ENCODE measurements at places on chromosomes 11 and 22.

DNA sequence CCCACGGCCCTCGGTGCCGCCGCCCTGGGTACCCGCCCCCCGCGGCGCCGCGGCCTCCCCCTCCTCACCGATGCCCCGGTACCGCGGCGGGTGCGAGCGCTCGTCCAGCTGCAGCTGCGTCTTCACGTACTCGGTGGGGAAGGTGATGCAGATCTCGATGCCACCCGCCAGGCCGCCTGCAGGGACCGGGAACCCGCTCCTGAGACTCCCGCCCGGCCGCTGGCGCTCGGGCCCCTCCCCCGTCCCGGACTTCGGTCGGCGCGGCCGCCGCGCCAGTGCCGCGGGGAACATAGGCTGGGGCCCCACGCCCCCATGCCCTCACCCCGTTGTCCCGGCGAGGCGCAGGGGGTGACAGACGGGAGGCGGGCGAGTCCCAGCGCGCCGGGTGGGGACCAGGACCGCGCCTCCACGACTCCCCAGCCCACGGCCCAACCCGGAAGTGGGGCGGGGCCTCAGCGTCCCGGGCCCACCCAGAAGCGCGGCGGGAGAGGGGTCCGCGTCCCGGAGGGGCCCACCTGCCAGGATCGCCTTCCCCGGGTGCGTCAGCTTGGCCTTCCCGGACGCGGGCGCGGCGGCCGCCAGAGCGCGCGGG, 375 bp downstream of the SLC25A1 start:
- peak; percentile 49 for DNase-seq

DNA sequence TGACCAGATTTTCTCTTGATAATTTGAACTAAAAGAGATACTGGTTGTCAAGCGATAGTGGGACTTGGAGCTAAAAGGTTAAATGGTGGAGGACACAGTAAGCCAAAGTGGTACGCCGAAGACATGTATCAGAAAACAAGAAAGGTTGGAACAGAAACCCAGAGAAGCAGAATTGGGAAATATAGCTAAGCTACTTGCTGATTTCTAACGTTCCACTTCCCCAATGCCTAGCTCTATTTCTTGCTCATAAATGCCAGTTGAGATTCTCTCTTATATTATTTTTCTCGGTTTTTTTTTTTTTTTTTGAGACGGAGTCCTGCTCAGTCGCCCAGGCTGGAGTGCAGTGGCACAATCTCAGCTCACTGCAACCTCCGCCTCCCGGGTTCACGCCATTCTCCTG, 12.7 kb downstream of the TMEM41B start:
- DNase-seq: no peak

DNA sequence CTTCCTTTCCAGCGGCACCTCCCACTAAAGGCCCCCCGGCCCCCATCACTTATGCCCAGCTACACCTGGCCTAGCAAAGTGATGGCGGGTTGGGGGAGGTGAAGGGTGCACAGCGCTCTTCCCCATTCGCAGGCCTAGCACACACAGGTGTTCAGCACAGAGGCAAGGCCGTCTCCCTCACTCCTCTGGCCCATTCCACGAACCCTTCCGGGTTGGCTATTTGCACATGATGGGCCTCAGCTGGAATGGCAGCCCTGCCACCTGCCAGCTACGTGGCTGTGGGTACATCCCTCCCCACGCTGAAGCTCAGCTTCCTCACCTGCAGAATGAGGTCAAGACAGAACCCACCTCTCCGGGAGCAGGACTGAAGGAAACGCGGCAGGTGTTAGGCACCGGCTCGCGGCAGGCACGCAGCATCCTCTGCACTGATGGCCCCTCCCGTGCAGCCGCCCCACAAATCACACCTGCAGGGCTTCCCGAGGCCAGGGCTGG, 4.8 kb downstream of the KIAA0930 start:
- DNase-seq: no peak

GRCh38 chr22:45997077-45997776, 20.3 kb upstream of the WNT7B start:
- no peak for DNase-seq

- no peak for DNase-seq
Measured at GRCh38 chr11:107494055-107494454, 36.4 kb upstream of the CWF19L2 start.

DNA sequence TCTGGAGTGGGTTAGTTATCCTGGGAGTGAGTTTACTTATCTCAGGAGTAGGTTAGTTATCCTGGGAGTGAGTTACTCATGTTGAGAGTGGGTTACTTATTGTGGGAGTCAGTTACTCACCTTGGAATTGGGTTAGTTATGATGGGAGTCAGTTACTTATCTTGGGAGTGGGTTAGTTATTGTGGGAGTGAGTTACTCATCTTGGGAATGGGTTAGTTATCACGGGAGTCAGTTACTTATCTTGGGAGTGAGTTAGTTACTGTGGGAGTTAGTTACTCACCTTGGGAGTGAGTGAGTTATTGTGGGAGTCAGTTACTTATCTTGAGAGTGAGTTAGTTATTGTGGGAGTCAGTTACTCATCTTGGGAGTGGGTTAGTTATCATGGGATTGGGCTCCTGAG, 49.6 kb upstream of the B3GAT1 start:
- no peak for DNase-seq

GRCh38 chr11:10927538-10927937, 69.7 kb upstream of the ZBED5 start:
- DNase-seq: no peak

DNA sequence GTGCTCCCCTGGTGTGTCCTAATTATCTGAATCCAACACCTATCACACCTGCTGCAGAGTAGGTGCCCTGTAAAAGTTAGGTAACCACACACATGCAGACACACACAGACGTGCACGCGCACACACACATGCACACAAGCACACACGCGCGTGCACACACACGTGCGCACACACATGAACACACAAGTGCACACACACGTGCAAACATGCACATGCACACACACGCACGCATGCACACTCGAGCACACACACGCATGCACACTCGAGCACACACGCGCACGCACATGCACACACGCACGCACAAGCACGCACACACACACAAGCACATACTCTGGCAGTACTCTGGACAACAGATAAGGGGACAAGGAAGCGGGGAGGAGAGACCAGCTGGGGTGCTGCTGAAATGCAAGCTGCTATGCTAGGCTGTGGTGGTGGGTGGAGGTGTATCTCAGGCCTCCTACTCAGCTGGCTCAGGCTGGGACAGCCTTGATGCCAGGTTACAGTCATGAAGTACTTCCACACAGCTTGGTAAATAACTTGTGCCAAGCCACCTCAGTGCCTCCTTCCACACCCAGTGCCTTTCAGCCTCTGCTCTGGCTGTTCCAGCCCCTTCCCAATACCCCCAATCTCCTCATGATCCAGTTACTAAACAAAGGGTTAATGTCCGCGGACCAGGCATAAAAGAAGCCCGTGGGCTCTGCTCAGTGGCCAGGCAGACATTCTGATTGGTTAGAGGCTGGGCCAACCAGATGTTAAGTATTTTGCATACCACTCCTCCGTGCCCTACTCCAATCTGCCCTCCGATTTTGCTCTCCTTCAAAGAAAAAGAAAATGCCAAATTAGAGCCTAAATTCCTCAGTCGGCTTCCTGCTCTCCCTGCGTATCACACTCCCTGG, 374.1 kb downstream of the TENM4 start:
- no peak for DNase-seq

GRCh38 chr11:78010755-78011154, 12.3 kb downstream of the KCTD14 start:
- no peak for DNase-seq

GRCh38 chr11:43786016-43786415, 94.6 kb upstream of the ALKBH3 start:
- DNase-seq: no peak

GRCh38 chr11:2169005-2169378, 2.6 kb downstream of the TH start:
- no peak for DNase-seq

DNA sequence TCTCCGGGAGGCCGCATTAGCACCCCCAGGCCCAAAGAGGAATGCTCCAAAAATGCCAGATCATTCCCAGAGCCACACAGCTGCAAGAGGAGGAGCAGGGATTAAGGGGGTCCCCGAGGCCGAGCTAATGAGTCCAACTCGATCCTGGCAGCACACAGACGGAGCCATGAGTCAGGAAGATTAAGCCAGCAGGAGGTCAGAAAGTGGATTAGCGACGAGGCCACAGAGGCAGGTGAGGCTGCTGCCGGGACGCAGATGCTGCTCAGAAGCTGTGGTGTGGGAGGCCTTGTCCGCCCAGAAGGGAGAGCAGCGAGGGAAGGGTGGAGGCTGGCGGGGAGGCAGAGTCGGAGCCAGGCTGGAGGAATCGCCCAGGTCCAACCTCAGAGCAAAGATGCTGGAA, 120.5 kb downstream of the SHANK2 start:
- no peak for DNase-seq

- no peak for DNase-seq
Measured at GRCh38 chr11:5809122-5809519, 397 bp downstream of the OR52N2 start.

GRCh38 chr11:13327421-13327820, 49.8 kb downstream of the BMAL1 start:
- DNase-seq: no peak
